Urinary bladder (tissue), 4 donors: ENCODE measurements at places on chromosomes 16 and 17. TPM values are rescaled to one million over a fixed set of nuclear protein-coding genes. Genes with fewer than 3 reads are reported as not detected.
A peak's percentile ranks its signal among the peaks of the same experiment; 100 is the strongest.

The SLC5A2 gene
- 2.8 TPM for polyA plus RNA-seq

- DNase-seq: no peak
These were observed 192.9 kb upstream of the DYNLRB2 start for GRCh38 chr16:80347900-80348299.

DNA sequence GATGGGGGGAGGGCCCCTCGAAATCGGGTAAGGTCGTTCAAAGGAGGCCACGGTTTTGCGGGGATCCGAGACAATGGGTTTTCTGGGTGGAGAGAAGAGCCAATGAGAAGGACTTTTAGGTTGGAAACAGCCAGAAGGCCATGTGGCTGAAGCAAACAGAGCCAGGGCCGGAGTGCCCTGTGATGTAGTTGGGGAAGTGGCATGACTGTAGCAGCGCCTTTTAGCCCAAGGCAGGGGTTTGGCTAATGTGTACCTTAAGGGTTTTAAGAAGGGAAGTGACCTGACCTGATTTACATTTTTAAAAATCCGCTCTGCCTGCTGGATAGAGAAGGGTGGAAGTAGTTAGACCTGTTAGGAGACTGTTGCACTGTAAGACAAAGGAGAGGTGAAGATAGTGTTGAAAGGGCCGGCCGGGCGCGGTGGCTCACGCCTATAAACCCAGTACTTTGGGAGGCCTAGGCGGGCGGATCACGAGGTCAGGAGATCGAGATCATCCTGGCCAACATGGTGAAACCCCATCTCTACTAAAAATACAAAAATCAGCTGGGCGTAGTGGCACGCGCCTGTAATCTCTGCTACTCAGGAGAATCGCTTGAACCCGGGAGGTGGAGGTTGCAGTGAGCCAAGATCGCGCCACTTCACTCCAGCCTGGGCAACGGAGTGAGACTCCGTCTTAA, 1.0 kb downstream of the LYRM1 start:
- DNase-seq: no peak

DNA sequence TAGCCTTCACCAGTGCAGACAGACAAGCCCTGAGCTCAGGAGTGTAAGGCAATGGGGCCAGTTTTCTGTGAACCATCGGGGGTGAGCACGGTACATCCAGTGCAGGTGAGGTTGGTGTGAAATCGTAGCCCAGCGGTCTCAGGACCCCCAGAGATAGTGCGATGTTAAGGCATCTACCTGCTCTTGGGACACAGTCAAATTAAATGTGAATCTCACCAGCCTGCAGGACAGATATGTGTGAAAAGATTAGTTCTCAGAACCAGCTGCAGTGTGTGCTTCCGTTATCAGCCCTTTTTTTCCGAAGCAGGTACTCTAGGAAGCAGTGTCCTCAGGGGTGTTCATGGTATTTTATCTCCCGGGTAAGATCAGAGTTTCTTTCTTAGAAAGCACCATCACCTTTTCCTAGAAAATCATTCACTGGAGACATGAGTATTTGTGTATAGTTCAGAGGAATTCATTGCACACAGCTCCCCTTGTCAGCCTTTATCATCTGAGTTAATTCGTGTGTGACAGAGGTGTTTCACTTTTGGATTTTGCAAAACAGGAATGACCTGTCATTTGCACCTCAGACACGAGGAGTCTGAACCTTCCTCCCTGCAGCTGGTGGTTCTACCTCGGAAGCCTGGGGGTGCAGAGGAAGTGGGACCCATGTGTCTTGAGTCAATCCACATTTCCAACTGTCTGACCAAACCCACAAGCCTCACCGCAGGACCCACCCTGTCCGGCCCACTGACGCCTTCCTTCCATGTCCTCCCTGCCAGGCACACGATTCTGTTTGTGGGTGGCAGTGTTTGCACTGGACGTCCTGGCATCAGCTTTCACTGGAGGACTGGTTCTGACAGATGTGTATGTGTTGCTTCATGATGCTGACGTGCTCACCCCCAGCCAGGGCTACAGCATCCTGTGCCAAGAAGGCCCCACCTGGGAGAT, 107.8 kb downstream of the CLEC16A start:
- no peak for DNase-seq

- peak; percentile 36 for DNase-seq
These were observed 3.8 kb downstream of the SMARCD2 start for GRCh38 chr17:63838631-63839171.

GRCh38 chr17:83193336-83194185, 114.2 kb downstream of the METRNL start:
- no peak for DNase-seq

- DNase-seq: no peak
These were observed 63.6 kb downstream of the NUP93 start for GRCh38 chr16:56793492-56793891.

The KRTAP4-8 gene
- not detected for polyA plus RNA-seq

DNA sequence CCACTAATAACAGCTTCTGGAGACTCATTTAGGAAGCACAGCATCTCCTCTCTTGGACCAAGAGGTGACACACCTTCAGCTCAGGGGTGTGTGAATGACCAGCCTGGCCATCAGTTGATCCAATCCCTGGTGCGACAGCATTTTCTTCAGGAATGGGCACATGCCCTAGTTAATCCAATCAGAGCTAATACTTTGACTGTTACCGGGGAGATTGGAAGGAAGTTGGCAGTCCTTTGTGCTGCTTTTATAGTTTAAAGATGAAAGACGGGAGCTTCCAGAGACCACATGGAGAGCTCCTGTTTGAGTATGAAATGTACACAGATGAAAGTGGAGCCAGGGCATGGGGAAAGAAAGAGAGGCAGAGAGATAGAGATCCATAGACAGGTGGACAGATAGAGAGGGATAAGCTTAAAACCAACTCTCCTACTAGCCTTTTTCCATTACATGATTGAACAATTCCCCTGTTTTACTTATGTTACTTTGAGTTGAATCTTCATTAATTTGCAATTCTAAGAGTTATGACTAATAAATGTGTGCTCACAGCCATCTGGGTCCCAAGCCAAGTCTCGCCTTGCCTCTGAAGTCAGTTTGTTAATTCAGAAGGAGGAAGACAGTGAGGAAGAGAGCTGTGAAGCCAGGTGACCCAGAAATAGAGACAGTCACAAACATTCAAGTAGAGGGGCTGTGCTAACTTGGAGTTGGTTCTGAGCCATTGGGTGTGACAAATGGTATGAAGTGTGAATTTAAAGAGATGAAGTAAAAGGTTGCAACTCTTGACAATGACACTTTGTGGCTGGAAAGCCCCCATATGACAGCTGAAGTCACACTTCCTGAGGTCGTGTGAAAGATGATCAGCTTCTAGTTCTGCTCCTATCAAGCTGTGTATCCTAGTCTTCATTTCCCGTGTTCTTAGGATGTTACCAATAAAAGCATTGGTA, 120.0 kb upstream of the GOT2 start:
- DNase-seq: no peak

- DNase-seq: no peak
These were observed 42.2 kb upstream of the GSE1 start for GRCh38 chr16:85570735-85571562.

GRCh38 chr17:31072186-31072585, 22.6 kb upstream of the NF1 start:
- no peak for DNase-seq

The GRIN2C gene
- 0.47 TPM for polyA plus RNA-seq

The TERB1 gene
- not detected for polyA plus RNA-seq
